ENCODE measurements at places on chromosomes 11 and 22. TPM values are rescaled to one million over a fixed set of nuclear protein-coding genes. Genes with fewer than 3 reads are reported as not detected.

The MRGPRE gene
- total RNA-seq, result 0.46 TPM

The TMPRSS6 gene
- not detected for total RNA-seq

The MICAL2 gene
- total RNA-seq, result 195 TPM

The CABP7 gene
- total RNA-seq, result under 0.01 TPM

The MMP13 gene
- total RNA-seq, result not detected

The CELSR1 gene
- total RNA-seq, result 2.7 TPM

The GRM5 gene
- total RNA-seq, result not detected

The RIBC2 gene
- not detected for total RNA-seq

The OR8I2 gene
- not detected for total RNA-seq

The TBX10 gene
- not detected for total RNA-seq

The GPHA2 gene
- total RNA-seq, result not detected

The LBHD1 gene
- 1.8 TPM for total RNA-seq

The CHADL gene
- total RNA-seq, result 7.5 TPM

The SLC5A1 gene
- not detected for total RNA-seq

The CDON gene
- 29.1 TPM for total RNA-seq

The ACRV1 gene
- not detected for total RNA-seq

The POU2AF2 gene
- not detected for total RNA-seq

The GALNT18 gene
- 29.1 TPM for total RNA-seq

The TRIM48 gene
- total RNA-seq, result not detected

The CEND1 gene
- total RNA-seq, result 0.42 TPM

The TMPRSS5 gene
- 0.83 TPM for total RNA-seq
